ENCODE measurements at places on chromosomes 7 and 10. TPM values are rescaled to one million over a fixed set of nuclear protein-coding genes. Genes with fewer than 3 reads are reported as not detected.

The ANXA8L1 gene
- 98.4 TPM for total RNA-seq

The THNSL1 gene
- total RNA-seq, result 4.4 TPM

The ABCB4 gene
- not detected for total RNA-seq

The PNLIP gene
- total RNA-seq, result not detected

The SLC39A12 gene
- not detected for total RNA-seq

The NEURL1 gene
- total RNA-seq, result 0.38 TPM

The IDI2 gene
- total RNA-seq, result not detected

The SPDYE6 gene
- total RNA-seq, result not detected

The EIF3B gene
- 229 TPM for total RNA-seq

The A1CF gene
- total RNA-seq, result not detected

The CLDN3 gene
- 2.8 TPM for total RNA-seq

The TAS2R3 gene
- total RNA-seq, result not detected

The INA gene
- total RNA-seq, result 23.3 TPM

The OR13A1 gene
- not detected for total RNA-seq

The EPHB4 gene
- total RNA-seq, result 44.1 TPM

The GPR26 gene
- not detected for total RNA-seq

The SORCS1 gene
- total RNA-seq, result not detected

The DNMBP gene
- 32.0 TPM for total RNA-seq

The OPN4 gene
- not detected for total RNA-seq

The LIPK gene
- not detected for total RNA-seq

The AKR1E2 gene
- total RNA-seq, result 6.6 TPM

The LIPN gene
- total RNA-seq, result not detected

The CNPY1 gene
- total RNA-seq, result not detected

The HOXA3 gene
- 6.4 TPM for total RNA-seq

The ZNF316 gene
- total RNA-seq, result 13.9 TPM

The SPACDR gene
- total RNA-seq, result 0.65 TPM

The FAM237B gene
- total RNA-seq, result not detected

The JAKMIP3 gene
- total RNA-seq, result 1.1 TPM

The AQP1 gene
- total RNA-seq, result 0.40 TPM

The PGAM2 gene
- total RNA-seq, result not detected

The PCLO gene
- 0.88 TPM for total RNA-seq

The PNLIPRP3 gene
- total RNA-seq, result not detected

The CDH23 gene
- total RNA-seq, result 3.4 TPM

The KAZALD1 gene
- total RNA-seq, result 3.0 TPM

The ZNF117 gene
- 0.35 TPM for total RNA-seq

The C10orf105 gene
- not detected for total RNA-seq

The ZNF365 gene
- total RNA-seq, result 0.82 TPM

The FEZF1 gene
- not detected for total RNA-seq

The CHCHD3 gene
- 85.0 TPM for total RNA-seq

The GPR37 gene
- 0.64 TPM for total RNA-seq

The GBX1 gene
- not detected for total RNA-seq

The C7orf57 gene
- 0.18 TPM for total RNA-seq

The UFSP1 gene
- 6.9 TPM for total RNA-seq

The FAM25A gene
- total RNA-seq, result not detected

The ITIH2 gene
- total RNA-seq, result 0.31 TPM

The TLX1 gene
- not detected for total RNA-seq

The OR2A5 gene
- total RNA-seq, result not detected

The CUZD1 gene
- total RNA-seq, result 1.4 TPM

The NUTM2A gene
- total RNA-seq, result not detected

The PRPS1L1 gene
- total RNA-seq, result not detected

The TEX47 gene
- not detected for total RNA-seq

All from A549 treated with GW870086 at 1 μM for 4 hours (cell line).